Stimulated activated CD8-positive, alpha-beta memory T cell treated with anti-CD3 and anti-CD28 coated beads, Interleukin-15, amount 100 ng/mL, for 1 hour (primary cell): ENCODE measurements at places on chromosomes 5 and 9.

GRCh38 chr5:136033848-136034247, 5.1 kb downstream of the TGFBI start:
- no peak for DNase-seq

GRCh38 chr9:129713402-129713679, 39.5 kb downstream of the PTGES start:
- DNase-seq, result no peak

GRCh38 chr5:139881143-139881733, 85.6 kb downstream of the PSD2 start:
- DNase-seq, result no peak

DNA sequence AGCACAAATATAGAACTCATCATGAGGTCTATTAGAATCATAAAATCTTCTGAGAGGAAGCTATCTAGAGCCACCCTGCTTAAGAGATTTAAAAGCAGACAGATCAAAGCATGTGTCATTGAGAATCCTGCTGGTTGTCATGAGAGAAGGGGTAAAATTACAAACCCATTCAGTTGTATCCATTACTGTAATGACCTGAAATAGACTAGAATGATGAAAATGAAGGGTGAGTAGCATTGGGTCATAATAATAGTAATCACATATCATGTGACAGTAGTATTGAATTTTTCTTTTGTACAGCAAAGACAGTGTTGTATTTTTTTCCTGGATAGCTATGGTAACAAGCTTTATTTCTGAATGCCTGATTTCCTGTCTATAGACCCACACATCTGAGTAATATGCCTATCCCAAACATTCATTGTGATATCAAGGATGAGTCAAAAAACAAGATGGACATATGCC, 149.0 kb downstream of the PDE4D start:
- no peak for DNase-seq

DNA sequence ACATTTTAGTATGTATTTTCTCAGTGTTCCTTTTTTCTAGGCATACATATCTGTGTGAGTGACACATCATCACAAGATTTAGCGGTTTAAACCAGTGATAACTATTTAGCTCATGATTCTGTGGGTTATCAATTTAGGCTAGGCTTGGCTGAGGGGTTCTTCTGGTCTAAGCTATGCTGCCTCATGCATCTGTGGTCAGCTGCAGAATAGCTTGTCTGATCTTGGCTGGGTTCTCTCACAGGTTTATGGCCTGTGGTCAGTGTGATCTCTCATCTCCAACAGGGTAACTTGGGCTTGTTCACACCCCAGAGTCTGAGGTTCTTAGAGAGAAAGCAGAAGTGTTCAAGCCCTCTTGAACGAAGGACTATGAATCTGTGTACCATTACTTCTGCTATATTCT, 363.3 kb downstream of the KDM4C start:
- DNase-seq, result no peak

DNA sequence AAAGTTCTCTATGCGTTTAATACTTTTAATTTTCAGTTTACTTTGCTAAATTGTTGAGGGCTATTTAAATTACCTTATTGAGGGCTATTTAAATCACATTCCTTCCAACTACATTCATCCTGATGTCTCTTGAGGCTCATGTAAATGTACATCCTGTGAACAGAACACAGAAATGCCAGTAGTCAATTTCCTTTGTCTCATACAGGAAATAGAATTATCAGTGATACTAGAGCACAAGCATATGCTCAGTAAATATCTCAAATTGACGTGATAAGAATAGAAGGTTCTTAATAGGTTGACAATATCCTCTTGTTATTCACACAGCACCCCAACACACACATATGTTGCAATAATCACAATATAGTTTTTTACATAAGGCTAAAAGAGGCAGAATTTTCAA, 449.0 kb downstream of the CYLC2 start:
- no peak for DNase-seq

GRCh38 chr9:128454991-128455390, 815 bp upstream of the ODF2 start:
- DNase-seq, result no peak

DNA sequence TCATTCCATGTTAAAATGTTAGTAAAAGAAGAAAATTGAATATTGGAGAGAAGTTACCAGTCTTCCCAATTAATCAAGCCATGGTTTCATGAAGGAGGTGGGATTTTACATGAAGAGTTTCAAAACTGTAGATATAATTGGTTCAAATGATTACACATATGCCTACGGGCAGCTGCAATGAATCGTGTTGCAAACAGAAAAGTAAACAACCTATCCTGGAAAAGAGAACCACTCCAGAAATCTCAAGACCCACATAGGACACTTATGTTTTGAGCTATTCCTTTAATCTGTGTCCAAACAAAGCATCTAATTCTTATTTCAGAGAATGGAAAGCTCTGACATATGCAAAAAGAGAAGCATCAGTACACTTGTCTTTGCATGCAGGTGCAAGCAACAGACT, 340.2 kb downstream of the NDUFS4 start:
- no peak for DNase-seq

DNA sequence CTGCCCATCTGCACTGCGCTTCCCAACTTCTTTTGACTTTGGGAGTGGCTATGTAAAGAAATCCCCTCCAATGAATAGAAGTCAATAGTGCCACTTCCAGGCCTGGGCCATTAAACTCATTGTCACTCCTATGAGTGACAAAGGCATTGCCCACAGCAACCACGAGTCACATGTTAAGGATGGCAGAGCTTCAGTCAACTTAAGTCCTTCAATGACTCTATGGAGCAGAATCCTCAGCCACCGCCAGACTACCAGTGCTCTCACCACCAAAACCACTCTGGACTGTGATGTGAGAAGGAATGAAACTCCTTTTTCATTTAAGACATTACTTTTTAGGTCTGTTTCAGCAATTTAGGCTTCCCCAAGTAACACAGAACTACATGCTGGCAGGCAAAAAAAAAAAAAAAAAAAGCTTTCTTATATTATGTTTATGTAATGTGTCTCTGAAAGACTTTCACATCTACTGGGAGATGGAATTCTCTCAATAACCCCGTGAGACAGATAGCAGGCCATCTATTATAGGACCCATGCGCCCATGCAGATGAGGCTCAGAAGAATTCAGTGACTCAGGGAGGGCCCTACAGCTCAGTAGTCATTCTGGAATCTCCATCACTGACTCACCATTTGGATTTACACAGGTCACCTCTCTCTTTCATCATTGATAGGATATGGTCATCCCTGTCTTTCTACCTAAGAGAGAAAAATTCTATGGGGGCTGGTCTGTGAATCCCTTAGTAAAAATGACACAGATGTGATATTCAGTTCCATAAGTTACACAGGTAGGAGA, 180.5 kb downstream of the CEMIP2 start:
- no peak for DNase-seq

- no peak for DNase-seq
Observed at GRCh38 chr5:138230261-138230660, 17.1 kb upstream of the CDC23 start.

DNA sequence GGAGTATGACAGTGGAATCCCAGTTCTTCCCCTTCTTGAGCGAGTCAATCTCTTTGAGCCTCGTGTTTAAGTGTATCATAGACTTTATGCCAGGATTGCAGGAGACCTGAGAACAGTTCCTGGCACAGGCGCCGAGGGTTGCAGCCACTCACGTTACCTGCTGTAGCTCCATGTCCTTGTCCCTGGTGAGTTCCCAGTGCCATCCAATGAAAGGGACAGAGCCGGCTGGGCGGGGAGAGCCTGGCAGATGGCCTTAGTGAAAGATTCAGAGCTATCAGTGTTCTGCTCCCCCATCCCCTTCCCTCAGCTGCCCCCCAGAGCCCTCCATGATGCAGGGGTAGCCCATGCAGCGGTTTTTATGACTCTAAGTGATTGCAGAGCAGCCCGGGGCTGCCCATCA, 554.0 kb downstream of the BNC2 start:
- DNase-seq, result no peak

- DNase-seq, result no peak
Observed at GRCh38 chr5:125655156-125655555, 768.1 kb upstream of the GRAMD2B start.

GRCh38 chr9:35714123-35714522, 17.9 kb downstream of the TLN1 start:
- no peak for DNase-seq
